ENCODE measurements at places on chromosomes 12 and 14.
A peak's percentile ranks its signal among the peaks of the same experiment; 100 is the strongest.

DNA sequence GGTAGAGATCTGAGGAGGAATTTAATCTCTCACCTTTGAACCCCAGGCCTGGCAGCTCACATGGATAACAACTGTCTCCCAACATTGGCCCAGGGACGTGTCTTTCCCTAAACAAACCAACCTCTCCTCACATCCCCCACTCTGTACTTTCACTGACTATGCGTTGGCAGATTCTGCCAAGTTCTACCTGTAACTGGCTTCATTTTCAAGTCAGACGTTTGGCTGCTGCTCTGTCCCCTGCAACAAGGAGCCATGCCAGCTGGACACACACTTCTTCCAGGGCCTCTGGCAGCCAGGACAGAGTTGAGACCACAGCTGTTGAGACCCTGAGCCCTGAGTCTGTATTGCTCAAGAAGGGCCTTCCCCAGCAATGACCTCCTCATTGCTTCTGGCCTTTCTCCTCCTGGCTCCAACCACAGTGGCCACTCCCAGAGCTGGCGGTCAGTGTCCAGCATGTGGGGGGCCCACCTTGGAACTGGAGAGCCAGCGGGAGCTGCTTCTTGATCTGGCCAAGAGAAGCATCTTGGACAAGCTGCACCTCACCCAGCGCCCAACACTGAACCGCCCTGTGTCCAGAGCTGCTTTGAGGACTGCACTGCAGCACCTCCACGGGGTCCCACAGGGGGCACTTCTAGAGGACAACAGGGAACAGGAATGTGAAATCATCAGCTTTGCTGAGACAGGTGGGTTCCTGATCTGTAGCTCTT is at the start of gene INHBC:
Gene INHBC, plus strand, starts transcription at position 268 of the 707 bp plus-strand sequence. Its CDS starts 103 bp downstream, at position 371.
- no peak for DNase-seq

GRCh38 chr12:114684098-114684869 is at the start of gene TBX3:
Gene TBX3, minus strand, starts transcription at chr12:114684175. Its CDS starts 975 bp downstream, at chr12:114683200.
- peak; percentile 94 for DNase-seq

DNA sequence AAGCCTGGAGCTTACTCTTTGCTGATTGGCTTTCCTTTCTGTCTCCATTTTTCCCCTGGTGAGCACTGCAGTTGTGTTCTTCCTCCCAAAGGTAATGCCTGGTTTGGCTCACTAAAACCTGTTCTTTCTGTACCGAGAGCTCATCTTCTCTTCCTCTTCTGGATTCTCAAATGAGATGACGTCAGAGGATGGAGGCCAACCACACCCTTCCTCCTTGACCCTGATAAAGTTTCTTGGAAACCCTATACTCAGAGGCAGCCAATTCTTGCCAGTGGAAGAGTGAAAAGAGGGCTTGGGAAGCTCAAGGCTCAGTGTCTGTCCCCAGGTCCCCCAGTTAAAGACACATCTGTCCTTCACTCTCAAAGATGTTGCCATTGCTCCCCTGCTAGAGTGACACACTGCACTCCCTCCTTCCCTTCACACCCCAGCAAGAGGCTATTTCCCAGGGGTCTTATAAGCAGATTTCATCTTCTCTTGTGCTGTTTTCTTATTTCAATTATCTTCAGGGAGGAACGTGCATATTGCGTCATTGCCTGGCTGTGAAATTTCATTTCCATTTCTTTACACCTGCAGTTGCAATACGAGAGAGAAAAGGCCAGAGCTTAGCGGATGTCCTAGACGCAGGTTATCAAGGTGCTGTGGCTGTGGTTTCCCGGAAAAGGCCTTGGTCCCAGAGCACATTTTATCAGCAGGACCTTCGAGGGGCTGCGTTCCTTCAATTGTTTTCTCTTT is 27.3 kb downstream of the NTF3 start:
- DNase-seq, result no peak

DNA sequence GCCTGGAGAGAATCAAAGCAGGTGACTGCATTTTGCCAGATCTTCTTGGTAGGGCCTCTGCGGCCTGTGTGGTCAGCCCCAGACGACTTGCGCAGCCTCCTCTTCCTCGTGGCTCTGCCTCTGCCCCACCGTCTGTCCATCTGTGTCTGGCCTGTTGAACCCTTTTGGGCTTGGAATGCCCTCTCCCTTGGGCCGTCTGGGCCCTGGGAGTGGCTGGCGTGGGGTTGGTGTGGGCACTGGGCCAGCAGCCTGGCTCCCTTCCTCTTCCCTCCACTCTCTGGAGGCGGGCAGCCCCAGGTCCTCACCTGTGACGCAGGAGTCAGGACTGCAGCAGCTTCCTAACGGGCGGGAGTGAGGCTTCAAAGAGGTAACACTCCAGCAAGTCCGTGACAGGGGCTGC is 9.7 kb upstream of the CCDC197 start:
- no peak for DNase-seq
